ENCODE measurements at places on chromosomes 13 and 19.

DNA sequence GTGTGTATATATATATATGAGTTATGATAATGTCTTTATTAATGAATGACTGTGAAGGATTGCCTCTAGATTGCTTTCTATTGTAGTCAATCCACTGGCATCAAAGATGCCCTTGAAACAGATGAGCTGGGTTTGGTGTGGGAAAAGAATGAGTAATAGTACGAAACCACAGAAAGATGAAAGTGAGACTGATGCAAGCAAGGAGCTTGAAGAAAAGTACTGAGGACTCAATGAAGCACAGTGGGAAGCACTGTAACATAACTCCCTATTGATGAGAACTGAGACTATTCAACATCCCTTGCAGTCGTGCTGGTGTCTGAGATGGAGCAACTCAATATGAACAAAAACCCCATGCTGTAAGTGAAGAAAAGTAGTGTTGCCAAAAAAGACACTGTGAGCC lies 1794.2 kb downstream of the SLITRK5 start:
- DNase-seq: no peak

GRCh38 chr13:32323912-32324311 lies 8.6 kb downstream of the BRCA2 start:
- DNase-seq: no peak

DNA sequence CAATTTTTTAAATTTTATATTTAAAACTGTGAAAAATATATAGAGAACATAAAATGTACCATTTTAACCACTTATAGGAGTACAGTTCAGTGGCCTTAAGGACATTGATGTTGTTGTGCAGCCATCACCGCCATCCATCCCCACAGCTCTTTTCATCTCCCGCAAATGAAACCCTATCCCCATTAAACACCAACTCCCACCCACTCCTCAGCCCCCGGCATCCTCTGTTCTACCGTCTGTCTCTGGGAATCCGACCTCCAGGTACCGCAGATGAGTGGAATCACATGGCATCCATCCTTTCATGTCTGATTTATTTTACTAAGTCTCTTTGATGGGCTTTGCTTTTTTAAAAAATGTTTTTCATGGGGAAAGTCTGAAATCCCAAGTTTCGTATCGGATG lies 23.8 kb upstream of the SMIM17 start:
- no peak for DNase-seq

DNA sequence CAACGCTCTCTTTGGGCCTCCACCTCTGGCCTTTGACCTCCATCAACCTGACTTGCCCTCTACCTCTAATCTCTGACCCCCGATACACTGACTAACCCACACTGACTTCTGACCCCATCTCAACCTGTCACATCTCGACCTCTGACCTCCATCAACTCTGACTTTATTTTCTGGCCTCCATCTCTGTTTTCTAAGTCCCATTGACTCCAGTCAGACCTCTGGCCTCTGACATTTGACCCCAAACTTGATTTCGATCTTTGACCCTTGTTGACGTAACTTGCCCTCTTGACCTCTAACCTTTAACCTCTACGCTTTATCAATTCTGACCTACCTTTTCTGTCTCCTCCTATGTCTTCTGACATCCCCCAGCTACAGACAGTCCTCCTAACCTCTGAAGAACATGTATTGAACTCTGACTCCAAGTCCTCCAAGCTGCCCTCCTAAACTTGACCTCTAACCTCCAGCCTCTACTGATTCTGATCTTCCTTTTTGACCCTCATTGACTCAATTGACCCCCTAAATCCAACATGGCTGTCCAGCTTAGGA lies 780 bp downstream of the ACP4 start:
- DNase-seq: no peak

GRCh38 chr13:46185634-46186033 lies 3.7 kb upstream of the LCP1 start:
- DNase-seq: no peak

GRCh38 chr19:10763828-10764339 lies 46.0 kb downstream of the DNM2 start:
- no peak for DNase-seq

GRCh38 chr19:45250216-45250831 lies 747 bp upstream of the MARK4 start:
- DNase-seq: no peak

GRCh38 chr19:33163481-33163880 lies 30.6 kb upstream of the LRP3 start:
- no peak for DNase-seq

- no peak for DNase-seq
Observed at GRCh38 chr13:51112771-51113170, 1.7 kb upstream of the C13orf42 start.

DNA sequence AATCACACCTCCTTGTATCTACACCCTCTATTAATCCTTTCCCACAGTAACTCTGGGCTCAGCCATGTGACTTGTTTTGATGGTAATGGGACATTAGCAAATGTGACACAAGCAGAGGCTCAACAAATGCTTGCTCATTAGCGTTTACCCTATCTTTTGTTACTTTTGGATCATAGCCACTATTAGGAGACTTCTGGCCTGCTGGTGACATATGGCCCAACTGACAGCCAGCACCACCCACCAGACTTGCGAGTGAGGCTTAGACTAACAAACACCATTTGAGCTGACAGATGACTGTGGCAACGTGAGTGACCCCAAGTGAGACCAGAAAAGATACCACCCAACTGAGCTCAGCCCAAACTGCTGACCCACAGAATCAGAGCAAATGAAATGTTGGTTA lies 154.1 kb downstream of the OLFM4 start:
- no peak for DNase-seq

DNA sequence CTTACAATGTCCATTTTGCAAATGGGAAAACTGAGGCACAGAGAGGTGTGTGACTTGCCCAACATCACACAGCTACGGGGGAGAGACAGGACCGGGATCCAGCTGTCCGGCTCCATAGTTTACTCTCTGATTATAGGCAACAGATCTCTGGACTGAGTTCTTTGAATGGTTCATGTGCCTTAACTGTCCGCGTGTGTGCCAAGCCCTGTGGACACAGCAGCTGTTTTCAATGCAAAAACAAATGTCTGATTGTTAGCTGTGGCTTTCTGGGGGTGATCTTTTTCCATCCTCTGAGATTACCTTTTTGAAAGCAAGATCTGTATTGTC lies 94.1 kb downstream of the KL start:
- DNase-seq: no peak

GRCh38 chr13:41900918-41901317 lies 60.0 kb downstream of the VWA8 start:
- no peak for DNase-seq

DNA sequence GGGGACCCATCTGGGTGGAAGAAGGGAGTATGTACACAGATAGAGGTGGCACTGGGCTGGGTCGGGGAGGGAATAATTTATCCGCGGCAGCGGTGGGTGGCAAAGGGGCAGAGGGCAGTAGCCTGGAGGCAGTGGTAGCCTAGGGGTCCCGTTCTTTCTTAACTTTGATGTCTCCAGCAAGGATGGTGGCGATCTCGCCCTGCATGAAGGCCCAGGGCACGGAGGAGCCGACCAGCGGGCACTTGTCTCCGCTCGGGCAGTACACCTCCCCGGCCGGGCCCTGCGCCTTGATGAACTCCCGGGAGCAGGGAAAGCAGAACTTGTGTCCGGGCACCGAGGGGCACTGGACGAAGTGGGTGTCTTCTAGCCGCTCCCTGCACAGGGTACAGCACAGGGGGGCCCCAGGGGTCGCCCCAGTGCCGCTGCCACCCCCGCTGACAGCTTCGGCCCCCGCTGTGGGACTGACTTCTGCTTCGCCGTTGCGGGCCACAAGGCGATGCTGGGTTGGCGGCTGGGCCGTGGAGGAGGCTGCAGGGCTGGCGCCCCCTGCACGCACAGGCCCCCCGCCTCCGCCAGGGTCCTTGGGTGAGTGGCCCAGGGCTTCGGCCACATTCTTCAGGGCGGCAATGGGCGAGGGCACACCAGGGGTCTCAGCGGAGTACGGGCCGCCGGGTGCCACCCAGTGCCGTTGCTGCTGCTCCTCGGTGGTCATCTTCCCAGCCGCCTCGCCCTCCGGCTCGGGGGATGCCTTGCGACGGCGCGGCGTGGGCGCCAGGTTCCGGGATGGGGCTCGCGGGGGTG lies 1.9 kb downstream of the IRF2BP1 start:
- DNase-seq: no peak

Measured in Calu3 (cell line).